ENCODE measurements at places on chromosomes 6 and 20.

- DNase-seq = no peak
These were observed 8.3 kb upstream of the ZDHHC14 start for GRCh38 chr6:157372501-157373280.

- DNase-seq = no peak
These were observed 2.2 kb upstream of the GINM1 start for GRCh38 chr6:149563928-149564325.

GRCh38 chr6:118981884-118982574 is 47.1 kb upstream of the MCM9 start:
- DNase-seq = no peak

- no peak for DNase-seq
These were observed 444.9 kb upstream of the SULF2 start for GRCh38 chr20:48230216-48230615.

DNA sequence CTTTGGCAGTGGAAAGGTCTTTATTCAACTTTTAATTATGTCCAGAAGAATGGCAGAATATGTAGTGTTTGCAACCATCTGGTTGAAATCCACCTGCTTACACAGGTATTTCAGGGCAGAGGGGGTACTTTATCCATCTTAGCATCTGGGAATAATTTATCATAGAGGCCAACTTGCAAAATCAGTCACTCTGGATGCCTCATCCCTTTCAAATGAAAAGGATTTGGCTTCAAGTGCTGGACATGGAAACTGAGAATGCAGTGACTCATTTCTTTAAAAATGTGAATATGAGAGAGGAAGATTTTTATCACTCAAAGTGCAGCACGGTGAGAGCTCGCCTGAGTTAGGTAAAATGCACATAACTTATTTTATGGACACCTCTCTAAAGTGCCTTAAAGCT is 758.3 kb downstream of the KIF16B start:
- DNase-seq = no peak

DNA sequence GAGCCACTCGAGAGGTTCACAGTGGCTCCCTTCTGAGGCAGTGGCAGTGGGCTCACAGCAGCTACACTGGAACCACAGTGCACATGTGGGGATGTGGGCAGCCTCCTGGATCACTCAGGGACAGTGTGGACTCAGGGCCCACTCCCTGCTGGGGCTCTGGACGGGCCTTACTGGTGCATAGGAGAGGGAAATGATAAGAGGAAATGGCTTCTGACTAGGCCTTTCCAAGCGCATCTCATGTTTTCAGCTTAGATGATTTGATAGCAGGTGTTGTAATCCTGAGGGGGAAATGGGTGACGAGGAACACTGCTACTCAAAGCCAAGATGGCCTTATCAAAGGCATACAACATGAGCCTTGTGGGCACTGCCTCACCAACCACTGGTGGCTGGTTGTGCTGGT is 44.0 kb downstream of the PANK2 start:
- DNase-seq = no peak

DNA sequence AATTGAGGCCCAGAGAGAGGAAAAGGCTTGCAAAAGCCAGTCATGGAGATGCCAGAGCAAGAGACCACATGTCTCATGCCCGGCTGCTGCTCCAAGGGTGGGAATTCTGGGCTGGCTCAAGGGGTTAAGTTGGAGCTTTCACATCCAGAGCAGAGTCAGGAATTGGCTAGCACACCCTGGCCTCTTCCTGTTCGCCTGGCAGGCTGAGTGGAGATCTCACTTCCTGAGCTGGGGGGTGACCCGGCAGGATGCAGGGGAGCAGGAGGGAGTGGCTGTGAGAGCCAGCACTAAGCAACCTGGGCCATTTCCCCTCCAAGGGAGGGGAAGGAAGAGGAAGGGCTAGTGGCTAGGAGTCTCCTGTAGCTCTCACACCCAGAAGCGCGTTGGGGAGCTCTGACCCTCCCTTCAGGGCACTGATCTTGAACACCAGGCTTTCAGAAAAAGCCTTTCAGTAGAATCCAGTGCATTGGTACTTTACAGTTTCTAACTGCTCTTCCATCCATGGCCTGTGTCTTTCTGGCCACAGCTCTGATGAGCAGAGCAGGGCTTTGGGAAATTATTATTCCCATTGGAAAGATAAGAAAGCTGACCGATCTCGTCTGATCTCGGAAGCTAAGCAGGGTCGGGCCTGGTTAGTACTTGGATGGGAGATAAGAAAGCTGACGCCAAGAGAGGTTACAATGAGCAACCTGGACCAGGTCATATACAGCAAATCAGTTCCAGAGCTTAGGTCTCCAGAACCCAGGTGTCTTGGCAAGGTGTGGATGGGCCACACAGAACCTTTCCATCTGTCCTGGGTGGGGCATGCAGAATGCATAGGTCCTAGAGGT is 2.2 kb upstream of the CCM2L start:
- DNase-seq = peak; percentile 83

DNA sequence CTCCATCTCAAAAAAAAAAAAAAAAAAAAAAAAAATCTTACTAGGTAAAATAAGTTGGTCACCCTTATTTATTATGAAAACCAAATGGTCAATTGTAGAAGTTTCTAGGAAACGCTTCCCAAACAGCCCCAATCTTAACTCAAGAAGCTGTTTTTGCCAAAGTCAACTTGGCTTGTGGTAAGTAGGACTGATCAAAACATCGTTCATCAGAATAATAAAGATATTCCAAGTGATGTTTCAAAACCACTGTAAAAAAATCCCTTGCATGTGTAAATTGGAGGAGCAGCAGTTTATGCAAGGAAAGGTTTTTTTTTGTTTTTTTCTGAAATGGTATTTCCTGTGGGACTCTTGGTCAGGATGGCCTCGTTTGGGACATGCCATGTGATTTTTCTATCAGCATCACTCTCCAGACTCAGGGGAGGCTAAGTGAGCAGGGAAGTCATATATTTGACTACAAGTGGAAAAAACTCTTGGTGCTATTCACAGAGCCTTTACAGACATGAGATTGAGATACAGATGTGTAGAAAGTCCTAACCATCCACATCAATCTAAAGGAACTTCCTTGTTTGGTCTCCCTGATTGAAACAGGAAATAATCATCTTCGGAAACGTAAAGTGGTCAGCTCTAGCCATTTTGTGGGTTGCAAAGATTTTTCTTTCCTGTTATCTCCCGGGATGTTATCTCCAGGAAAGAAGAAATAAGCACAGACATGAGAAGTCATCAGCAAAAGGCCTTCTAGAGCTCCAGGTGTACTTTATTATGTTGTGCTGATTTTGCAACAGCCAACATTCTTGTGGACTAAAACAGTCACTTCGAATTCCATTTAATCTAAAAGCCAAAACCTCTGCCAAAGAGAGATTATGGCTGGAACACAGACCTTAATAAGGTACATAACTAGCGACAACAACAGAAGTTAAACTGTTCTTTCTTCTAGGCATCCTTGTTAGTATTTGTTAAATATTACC is 177.8 kb downstream of the EDN1 start:
- no peak for DNase-seq

DNA sequence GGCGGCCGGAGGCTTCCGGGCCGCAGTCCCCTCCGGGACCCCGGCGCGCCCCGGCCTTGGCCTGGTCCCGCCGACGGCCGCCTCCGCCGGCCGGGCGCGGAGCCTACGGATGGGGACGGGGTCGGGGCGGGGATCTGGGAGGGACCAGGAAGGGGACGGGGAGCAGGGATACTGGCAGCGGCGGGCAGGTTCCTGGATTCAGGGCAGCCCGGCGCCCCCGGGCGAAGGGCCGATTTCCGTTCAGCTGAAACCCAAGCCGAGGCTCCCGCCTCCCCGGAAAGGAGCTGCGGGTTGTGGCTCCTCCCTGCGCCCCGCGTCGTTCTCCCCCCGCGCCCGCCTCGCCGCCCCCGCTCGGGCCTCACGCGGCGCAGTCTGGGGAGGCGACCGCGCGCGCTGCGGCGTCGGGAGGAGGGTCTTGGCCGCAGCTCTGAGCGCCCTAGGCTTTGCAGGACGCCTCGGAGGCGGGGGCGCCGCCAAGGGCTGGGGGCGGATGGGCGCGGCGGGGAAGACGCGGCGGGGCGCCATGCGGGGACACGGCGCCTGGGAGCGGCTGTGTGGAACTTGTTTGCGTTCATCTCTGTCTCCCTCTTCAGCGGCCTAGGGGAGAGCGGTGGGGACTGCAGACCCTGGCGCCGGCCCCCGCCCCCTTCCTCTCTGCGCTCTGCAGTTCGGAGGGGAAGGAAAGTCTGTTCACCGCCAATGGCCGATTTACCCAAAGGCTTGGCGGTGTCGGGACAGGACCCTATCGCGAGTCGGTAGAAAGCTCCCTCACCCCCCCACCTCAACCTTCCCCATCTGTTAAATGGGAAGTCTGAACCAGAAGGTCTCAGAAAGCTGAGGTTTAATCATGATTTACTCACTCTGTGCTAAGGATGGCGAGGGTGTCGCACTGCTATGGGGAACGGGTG is 22.7 kb upstream of the TMEM181 start:
- peak; percentile 36 for DNase-seq

- DNase-seq = peak; percentile 80
These were observed 1.1 kb downstream of the JAG1 start for GRCh38 chr20:10672624-10673127.

GRCh38 chr6:115896538-115897129 is 164.1 kb downstream of the FRK start:
- DNase-seq = no peak

- no peak for DNase-seq
These were observed 95.2 kb downstream of the ANKRD60 start for GRCh38 chr20:58133020-58133808.

DNA sequence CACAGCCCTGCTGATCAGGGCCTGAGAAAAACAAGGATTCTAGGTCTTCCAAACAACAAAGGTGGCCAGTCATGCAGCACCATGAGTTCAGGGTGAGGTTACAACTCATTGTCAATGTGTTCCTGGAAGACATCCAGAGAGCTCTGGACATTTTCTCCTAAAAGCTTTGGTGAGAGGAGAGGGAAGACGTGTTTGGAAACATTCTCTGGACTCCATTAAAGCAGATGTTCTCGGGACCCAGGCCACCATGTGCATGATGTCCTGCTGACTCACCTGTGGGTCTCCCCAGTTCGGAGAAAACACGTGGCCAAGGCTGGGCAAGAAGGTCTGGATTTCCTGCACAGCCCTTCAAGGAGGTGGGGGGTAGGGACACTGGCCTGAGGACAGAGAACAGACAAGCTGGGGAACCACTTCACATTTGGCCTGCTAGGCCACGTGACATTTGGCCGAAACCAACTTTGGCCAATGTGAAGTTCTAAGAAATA is 61.6 kb downstream of the KCNB1 start:
- peak; percentile 55 for DNase-seq

DNA sequence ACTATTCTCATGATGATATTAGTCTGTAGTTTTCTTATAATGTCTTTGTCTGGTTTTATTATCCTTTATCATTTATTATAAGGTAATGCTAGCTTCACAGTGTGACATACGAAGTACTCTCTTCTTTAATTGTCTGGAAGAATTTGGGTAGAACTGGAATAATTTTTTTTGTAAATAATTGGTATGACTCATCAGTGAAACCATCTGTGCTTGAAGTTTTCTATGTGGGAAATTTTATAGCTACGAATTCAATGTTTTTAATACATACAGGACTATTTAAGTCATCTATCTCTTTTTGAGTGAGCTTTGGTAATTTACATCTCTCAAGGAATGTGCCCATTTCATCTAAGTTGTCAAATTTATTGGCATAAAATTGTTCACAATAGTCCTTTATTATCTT is 86.3 kb downstream of the SOD2 start:
- DNase-seq = no peak

DNA sequence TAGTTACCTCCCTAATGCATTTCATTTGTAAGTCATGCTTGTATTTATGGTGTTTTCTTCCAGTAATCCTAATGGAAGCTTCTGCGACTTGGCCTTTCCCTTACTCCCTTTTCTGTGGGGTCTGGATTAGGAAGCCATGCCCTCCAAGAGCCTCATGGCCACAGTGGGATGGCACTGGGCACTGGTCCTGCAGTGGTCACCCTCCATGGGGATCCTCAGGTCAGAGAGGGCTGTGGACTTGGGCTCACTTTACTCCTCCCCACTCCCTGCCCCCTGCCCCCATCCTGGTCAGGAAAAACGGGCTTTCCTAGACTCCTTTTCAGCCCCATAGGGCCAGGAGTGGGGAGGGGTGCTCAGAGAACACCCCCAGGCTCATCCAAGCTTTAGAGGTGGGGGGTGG is 49.9 kb downstream of the EBF4 start:
- no peak for DNase-seq

- DNase-seq = no peak
These were observed 72.8 kb upstream of the PMEPA1 start for GRCh38 chr20:57782631-57783041.

DNA sequence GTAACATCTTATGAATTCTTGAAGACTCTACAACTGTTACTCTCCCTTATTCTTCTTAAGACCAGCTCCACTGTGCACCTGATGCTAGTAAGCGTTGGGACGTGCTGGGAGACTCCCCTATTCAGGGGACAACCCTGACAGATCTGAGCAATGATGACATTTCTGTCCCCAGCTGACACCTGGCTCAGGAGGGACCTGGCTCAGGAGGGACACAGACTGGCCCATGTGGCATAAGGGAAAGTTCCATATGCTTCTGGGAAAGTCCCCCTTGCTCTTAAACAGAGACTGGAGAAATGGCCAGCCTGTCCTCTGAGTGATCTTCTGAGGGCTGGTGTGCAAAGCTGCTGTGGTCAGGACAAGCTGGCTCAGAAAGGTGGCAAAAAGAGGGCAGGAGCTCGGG is 10.0 kb upstream of the CD93 start:
- no peak for DNase-seq

- no peak for DNase-seq
These were observed 21.6 kb downstream of the TFAP2B start for GRCh38 chr6:50840112-50840810.

GRCh38 chr6:90231798-90232197 is 64.8 kb downstream of the BACH2 start:
- DNase-seq = no peak

- DNase-seq = no peak
These were observed 9.9 kb upstream of the F13A1 start for GRCh38 chr6:6330407-6330806.

- no peak for DNase-seq
These were observed 218.2 kb downstream of the OR2B2 start for GRCh38 chr6:27693766-27694546.

DNA sequence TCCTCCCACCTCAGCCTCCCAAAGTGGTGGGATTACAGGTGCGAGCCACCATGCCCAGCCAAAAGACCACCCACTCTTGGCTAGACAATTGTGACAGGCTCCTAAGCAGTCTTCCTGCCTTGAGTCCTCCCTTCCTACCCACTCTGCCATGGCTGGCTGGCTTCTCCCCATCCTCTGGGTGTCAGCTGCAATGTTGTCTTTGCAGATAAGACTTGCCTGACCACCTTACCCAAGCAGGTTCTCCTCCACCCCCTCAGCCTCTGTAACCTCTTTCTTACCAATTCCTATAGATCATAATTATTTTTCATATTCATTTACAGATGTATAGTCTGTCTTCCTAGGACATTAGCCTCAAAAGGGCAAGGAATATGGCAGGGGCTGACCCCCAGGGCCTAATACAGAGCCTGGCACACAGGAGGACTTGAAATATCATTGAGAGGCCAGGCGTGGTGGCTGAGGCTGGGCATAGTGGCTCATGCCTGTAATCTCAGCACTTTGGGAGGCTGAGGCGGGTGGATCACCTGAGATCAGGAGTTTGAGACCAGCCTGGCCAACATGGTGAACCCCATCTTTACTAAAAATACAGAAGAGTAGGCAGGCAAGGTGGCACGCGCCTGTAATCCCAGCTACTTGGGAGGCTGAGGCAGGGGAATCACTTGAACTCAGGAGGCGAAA is 28.7 kb upstream of the SPAG4 start:
- DNase-seq = no peak

- no peak for DNase-seq
These were observed 10.8 kb upstream of the ARMC2 start for GRCh38 chr6:108837236-108837971.

- DNase-seq = no peak
These were observed 7.3 kb upstream of the TFAP2A start for GRCh38 chr6:10421921-10422736.

- no peak for DNase-seq
These were observed 243.9 kb downstream of the HAO1 start for GRCh38 chr20:7696311-7696710.
